ENCODE measurements at places on chromosomes 1 and 21. TPM values are rescaled to one million over a fixed set of nuclear protein-coding genes. Genes with fewer than 3 reads are reported as not detected.

ZFP69 gene
- 3.2 TPM for total RNA-seq

ATAD3C gene
- total RNA-seq = 3.4 TPM

CA6 gene
- not detected for total RNA-seq

TMIGD3 gene
- total RNA-seq = not detected

GJA9 gene
- not detected for total RNA-seq

OR2T6 gene
- not detected for total RNA-seq

CADM3 gene
- not detected for total RNA-seq

TLR5 gene
- not detected for total RNA-seq

S100A12 gene
- not detected for total RNA-seq

NR1I3 gene
- not detected for total RNA-seq

TRPM2 gene
- not detected for total RNA-seq

NPHS2 gene
- total RNA-seq = not detected

KRTAP7-1 gene
- not detected for total RNA-seq

SAMD13 gene
- total RNA-seq = 0.58 TPM

NBPF19 gene
- 3.0 TPM for total RNA-seq

DMRTA2 gene
- not detected for total RNA-seq

MTX1 gene
- 105 TPM for total RNA-seq

NR5A2 gene
- not detected for total RNA-seq

OPRD1 gene
- total RNA-seq = not detected

STUM gene
- total RNA-seq = not detected

APP gene
- 208 TPM for total RNA-seq

HES3 gene
- not detected for total RNA-seq

KRTAP19-3 gene
- total RNA-seq = not detected

MRPS15 gene
- 138 TPM for total RNA-seq

LCA5L gene
- 2.3 TPM for total RNA-seq

HPCAL4 gene
- not detected for total RNA-seq

SKI gene
- total RNA-seq = 12.9 TPM

ACKR1 gene
- total RNA-seq = not detected

All from myometrial cell (primary cell).